ENCODE measurements at places on chromosomes 3 and 15.

GRCh38 chr15:69662645-69663000 lies 210.0 kb downstream of the RPLP1 start:
- H3K4me3 ChIP-seq, result no peak overlapping the region
- no peaks in the 10 kb centered on the region for H3K36me3 ChIP-seq
- DNase-seq, result no peak
- H3K27me3 ChIP-seq, result peaks cover 13% of the 10 kb centered on the region
- H3K4me1 ChIP-seq, result peaks cover 26% of the 10 kb centered on the region
- no peak overlapping the region for H3K27ac ChIP-seq

GRCh38 chr3:50524746-50525145 lies 21.3 kb upstream of the CACNA2D2 start:
- H3K36me3 ChIP-seq, result no peaks in the 10 kb centered on the region
- H3K4me1 ChIP-seq, result no peaks in the 10 kb centered on the region
- no peak for DNase-seq
- no peak overlapping the region for H3K27ac ChIP-seq
- H3K27me3 ChIP-seq, result peaks cover 17% of the 10 kb centered on the region
- no peak overlapping the region for H3K4me3 ChIP-seq

GRCh38 chr15:71718116-71718910 lies 92.0 kb upstream of the NR2E3 start:
- no peak for DNase-seq
- H3K27me3 ChIP-seq, result peaks cover 13% of the 10 kb centered on the region
- no peaks in the 10 kb centered on the region for H3K4me1 ChIP-seq
- no peak overlapping the region for H3K27ac ChIP-seq
- no peak overlapping the region for H3K4me3 ChIP-seq

- H3K27me3 ChIP-seq, result peaks cover 3% of the 10 kb centered on the region
- H3K4me1 ChIP-seq, result peaks cover 2% of the 10 kb centered on the region
- H3K36me3 ChIP-seq, result no peaks in the 10 kb centered on the region
- H3K4me3 ChIP-seq, result no peak overlapping the region
Measured at GRCh38 chr3:136070953-136071949, 105.7 kb downstream of the PPP2R3A start.

DNA sequence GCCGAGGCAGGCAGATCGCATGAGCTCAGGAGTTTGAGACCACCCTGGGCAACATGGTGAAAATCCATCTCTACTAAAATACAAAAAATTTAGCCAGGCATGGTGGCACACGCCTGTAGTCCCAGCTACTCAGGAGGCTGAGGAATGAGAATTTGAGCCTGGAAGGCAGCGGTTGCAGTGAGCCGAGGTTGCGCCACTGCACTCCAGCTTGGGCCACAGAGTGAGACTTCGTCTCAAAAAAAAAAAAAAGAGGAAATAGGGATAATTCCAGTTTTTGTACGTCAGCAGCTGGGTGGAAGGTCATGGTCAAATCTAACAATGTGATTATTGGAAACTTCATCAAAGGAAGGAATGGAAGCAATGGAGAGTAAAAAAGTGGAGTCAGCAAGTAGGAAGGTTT lies 3.1 kb downstream of the CMC1 start:
- H3K27me3 ChIP-seq, result no peaks in the 10 kb centered on the region
- no peak for DNase-seq
- H3K4me1 ChIP-seq, result peaks cover 44% of the 10 kb centered on the region
- no peak overlapping the region for H3K4me3 ChIP-seq

DNA sequence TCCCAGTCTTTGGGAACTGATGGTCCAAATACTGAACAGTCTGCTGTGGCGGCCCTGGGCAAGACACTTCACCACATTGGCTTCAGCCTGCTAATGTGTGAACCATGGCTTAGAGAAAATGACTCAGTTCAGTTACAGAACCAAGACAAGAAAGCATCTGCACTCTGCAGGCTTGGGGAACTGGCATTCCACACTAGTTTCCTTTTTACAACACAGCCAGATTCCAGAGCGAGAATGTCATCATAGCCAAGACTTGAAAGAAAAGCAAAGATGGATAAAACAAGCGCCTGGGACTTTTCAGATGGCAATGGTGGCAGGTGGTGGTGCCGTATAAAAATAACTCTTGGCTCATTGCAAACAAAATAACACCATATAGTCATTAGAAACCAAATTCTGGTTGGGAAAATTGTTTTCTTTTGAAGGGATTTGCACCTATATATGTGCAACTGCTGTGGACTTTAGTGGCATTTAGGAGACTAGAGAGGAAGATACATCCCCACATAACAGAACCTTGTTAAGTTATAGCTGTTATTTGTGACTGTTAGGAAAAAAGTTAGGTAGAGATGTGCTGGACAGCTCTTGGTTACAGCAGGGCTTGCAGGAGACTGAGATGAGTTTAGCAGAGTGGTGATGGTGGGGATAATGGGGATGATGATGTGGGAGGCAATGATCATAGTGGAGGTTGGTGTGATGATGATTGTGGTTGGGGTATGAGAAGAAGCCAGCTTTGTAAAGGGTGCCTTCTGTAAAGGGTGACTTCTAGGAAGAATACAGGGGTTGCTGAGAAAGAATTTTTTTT lies 273.6 kb downstream of the THRB start:
- H3K4me1 ChIP-seq, result peaks cover 8% of the 10 kb centered on the region
- no peak overlapping the region for H3K4me3 ChIP-seq
- H3K27ac ChIP-seq, result no peak overlapping the region
- DNase-seq, result no peak
- no peaks in the 10 kb centered on the region for H3K36me3 ChIP-seq

- DNase-seq, result no peak
- H3K27ac ChIP-seq, result no peak overlapping the region
- no peaks in the 10 kb centered on the region for H3K27me3 ChIP-seq
Measured at GRCh38 chr3:15781131-15781530, 16.6 kb downstream of the ANKRD28 start.

GRCh38 chr3:100708644-100708988 lies 678 bp upstream of the TFG start:
- H3K36me3 ChIP-seq, result peaks cover 20% of the 10 kb centered on the region
- peak overlapping the region; percentile 88 for H3K4me3 ChIP-seq
- peaks cover 18% of the 10 kb centered on the region for H3K27me3 ChIP-seq
- no peak for DNase-seq

DNA sequence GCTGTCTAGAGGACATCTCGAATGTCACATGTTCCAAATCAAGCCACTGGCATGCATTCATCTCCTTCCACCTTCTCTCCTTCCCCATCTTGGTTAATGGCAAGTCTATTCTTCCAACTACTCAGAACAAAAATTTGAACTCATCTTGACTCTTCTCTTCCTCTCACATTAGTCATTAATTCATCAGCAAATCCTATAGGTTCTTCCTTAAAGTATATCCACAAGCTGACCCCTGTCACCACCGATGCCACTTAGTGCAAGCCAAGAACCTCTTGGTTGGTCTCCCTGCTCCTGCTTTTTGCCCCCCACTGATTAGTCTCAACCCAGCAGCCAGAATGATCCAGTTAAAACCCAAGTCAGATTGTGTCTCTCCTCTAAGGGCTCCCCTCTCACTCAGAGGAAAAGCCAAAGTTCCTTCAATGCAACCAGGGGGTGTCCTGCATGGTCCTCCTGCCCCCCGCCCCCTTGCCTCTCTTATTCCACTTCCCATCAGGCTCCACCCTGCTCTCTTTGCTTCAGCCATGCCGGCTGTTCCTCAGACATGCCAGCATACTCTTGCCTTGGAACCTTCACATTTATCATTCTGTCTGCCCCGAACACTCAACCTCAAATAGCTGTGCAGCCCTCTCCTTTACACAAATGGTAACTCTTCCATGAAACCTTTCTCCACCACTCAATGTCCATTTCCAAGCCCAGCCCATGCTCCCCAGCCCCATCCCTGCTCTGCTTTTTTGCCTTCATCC lies 1.0 kb upstream of the GALNT15 start:
- H3K4me3 ChIP-seq, result no peak overlapping the region
- peaks cover 6% of the 10 kb centered on the region for H3K4me1 ChIP-seq

DNA sequence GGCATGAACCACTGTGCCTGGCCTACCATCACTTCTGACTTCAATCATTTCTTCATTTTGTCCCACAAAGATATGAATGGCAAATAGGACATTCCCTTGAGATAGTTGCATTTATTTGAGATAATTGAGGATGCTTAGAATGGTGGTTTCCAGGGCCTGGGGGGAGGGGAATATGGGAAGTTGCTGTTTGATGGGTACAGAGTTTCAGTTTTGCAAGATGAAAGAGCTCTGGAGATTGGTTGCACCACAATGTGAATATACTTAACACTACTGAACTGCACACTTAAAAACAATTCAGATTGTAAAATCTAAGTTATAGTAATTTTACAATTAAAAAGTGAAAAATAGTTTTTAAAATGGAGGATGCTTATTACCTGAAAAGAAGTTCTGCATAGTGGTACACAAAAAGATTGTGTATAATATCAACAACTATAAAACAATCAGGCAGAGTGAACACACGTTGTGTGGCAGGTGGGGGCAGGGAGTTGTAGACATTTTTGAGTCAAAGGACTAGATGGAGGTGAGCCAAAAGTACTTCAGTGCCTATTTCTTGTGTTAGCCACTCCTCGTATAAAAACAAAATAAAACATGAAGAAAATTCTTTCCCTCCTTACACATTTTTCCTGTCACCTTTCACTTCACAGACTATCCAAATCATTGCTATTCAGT lies 18.5 kb upstream of the RIOX2 start:
- peaks cover 3% of the 10 kb centered on the region for H3K27me3 ChIP-seq
- no peak overlapping the region for H3K27ac ChIP-seq
- H3K4me1 ChIP-seq, result peaks cover 2% of the 10 kb centered on the region
- H3K4me3 ChIP-seq, result no peak overlapping the region
- DNase-seq, result no peak
- no peaks in the 10 kb centered on the region for H3K36me3 ChIP-seq

DNA sequence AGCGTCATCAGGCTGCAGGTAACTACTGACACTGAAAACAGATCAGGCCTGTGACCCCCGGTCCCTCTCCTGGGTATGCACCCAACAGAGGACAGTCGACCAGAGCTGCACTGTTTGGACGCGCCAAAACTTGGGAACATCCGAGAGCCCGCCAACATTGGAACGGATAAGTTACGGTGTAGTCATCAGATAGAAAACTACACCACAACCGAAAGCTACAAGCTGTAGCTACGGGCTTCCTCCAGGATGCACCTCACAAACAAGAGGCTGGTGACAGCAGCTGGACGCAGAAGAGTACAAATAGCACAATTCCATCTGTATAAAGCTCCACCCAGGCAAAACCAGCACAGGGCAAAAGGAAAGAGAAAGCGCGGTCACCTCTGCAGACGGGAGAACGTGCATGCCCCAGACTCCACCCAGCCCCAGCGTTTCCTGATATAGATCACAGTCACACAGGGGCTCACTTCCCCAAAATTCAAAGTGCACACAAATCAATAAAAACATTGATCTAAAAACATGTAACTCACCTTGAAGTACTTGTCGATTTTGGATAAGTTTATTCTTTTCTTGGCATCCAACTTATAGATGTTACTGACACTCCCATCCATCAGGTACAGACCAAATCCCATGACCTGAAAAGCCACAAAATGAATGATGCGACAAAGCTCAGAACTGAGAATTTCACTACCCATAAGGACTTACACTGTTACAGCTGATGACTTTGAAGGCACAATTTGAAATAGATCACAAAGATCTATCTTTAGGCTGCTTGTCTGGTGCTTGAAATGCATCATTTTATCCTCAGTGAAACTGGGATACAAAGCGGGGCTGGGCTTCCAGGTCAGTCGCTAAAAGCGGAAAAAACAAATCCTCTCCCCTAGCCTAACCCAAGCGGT lies 43.3 kb downstream of the CYFIP1 start:
- H3K4me3 ChIP-seq, result peak overlapping the region; percentile 58
- H3K27me3 ChIP-seq, result no peaks in the 10 kb centered on the region
- peaks cover 45% of the 10 kb centered on the region for H3K4me1 ChIP-seq
- no peak for DNase-seq
- H3K27ac ChIP-seq, result peak overlapping the region; percentile 65

DNA sequence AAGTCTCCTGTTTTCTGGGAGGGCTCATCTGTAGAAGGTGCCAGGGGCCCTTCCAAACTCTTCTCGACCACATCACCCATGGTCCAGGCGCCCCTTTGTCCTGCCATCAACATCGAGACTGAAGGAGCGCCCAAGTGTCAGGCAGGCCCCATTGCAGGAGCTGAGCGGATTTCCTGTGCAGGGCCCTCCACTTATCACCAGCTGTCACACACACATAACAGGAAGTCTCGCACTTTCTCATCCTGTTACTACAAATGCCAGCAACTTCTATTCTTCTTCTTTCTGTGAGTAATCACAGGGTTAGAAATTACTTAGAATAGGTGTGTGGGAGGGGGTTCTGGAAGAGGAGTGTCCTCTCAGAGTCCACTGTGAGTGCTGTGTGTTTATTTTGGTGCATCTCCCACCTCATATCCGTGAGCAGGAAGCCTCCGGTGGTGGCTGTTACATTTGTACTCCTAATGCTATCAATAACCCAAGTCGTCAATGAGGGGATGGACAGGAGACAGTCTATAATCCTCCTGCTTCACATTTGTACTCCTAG lies at the start of gene KLHL6:
Gene KLHL6, minus strand, starts transcription at position 166 of the 541 bp plus-strand sequence. Its CDS starts 53 bp downstream, at position 113.
- H3K4me1 ChIP-seq, result peaks cover 54% of the 10 kb centered on the region
- peak within 1 kb of the TSS; percentile 99 for H3K27ac ChIP-seq
- H3K27me3 ChIP-seq, result no peaks in the 10 kb centered on the region
- H3K36me3 ChIP-seq, result peaks cover 31% of the 10 kb centered on the region

DNA sequence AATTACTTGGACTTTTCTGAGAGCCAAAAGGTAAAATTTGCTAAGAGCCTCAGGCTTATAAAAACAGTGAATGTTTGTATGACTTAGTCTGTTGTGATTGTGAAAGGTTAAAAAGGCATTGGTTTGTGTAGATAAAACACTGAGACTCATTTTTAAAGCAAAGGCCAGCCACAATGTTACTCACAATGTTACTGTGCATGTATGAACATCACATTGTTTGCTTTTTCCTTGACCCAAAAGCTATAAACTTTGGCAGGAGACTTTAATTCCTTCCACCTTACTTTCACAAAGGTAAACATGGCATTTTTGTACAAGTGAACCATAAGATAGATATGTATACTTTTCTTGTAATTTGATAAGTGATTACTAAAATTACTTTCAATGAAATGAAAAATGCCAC lies 70.5 kb downstream of the NPAP1 start:
- DNase-seq, result no peak
- no peaks in the 10 kb centered on the region for H3K4me1 ChIP-seq
- H3K4me3 ChIP-seq, result no peak overlapping the region
- H3K27me3 ChIP-seq, result no peaks in the 10 kb centered on the region
- H3K27ac ChIP-seq, result no peak overlapping the region

DNA sequence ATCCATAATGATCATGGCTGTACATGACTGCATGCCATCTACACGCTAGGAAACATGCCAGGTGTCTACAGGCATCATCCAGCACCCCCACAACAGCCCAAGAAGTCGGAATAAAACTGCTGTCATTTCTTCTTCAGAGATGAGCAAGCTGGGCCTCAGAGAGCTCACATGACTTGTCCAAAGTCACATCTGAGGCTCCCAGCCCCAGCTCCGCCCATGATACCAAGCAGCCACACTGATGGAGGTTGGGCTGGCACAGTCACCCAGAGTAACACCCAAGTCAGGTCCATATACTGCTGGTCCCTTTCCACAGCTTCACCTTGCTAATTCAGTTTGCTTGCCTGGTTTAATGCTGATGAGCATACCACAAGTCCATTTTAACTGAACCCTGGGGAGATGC lies 116.6 kb downstream of the SEC22A start:
- H3K27me3 ChIP-seq, result peaks cover 15% of the 10 kb centered on the region
- H3K36me3 ChIP-seq, result no peaks in the 10 kb centered on the region
- H3K4me3 ChIP-seq, result no peak overlapping the region
- no peak overlapping the region for H3K27ac ChIP-seq
- DNase-seq, result no peak
- H3K4me1 ChIP-seq, result no peaks in the 10 kb centered on the region

GRCh38 chr3:105518806-105519418 lies 152.2 kb downstream of the ALCAM start:
- DNase-seq, result no peak
- H3K27me3 ChIP-seq, result no peaks in the 10 kb centered on the region
- H3K4me1 ChIP-seq, result peaks cover 7% of the 10 kb centered on the region

Measured in activated B cell treated with CpG ODN at 0.5 μM for 24 hours (primary cell).